ENCODE measurements at places on chromosomes 3 and 15.

DNA sequence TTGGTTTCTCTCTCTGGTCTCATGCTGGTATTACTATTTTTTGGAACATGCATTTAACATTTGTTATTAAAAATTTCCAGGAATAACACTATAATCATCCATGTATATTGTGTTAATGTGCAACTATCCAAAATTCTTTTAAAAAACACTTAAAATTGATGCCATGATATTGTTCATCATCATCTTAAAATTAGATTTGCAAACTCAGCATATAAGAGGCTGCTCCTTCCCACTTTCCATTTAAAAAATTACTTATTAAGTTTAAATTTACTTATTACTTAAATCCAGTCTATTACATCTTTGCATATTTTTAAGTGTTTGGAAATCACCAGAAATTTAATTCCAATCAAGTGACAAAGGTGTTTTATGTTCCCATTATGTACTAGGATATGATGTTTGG, 5.8 kb upstream of the ABHD17C start:
- DNase-seq, result no peak

DNA sequence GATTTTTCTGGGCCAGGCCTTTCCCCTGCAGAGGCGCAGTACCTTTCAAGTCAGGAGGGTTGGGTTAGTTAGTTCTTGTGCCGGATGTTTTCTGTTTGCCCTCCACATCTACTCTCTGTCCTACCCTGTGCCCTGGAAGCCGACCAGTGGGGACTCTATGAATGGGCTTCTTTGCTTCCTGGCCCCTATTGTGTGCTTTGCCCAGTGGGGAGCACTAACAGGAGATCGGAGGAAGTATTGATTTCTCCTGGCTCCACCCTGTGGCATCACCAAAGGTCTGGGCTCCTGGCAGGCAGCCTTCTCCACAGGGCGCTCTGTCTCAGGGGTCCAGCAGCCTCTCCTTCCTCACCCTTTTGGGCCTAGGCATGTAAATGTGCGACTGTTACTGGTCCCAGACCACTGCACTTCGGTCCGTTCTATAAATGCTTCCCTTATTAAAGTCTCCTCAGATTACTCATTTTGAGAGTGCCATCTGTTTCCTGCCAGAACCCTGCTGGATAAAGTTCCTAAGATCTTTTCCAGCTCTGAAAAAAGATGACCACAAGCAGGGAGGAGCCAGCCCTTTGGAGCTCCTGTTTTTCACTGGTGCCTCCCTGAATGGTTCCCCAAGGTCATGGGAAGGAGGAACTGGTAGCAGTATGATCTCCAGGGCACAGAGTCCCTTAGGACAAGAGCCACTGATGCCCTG, 44.5 kb downstream of the CTDSPL start:
- no peak for DNase-seq

DNA sequence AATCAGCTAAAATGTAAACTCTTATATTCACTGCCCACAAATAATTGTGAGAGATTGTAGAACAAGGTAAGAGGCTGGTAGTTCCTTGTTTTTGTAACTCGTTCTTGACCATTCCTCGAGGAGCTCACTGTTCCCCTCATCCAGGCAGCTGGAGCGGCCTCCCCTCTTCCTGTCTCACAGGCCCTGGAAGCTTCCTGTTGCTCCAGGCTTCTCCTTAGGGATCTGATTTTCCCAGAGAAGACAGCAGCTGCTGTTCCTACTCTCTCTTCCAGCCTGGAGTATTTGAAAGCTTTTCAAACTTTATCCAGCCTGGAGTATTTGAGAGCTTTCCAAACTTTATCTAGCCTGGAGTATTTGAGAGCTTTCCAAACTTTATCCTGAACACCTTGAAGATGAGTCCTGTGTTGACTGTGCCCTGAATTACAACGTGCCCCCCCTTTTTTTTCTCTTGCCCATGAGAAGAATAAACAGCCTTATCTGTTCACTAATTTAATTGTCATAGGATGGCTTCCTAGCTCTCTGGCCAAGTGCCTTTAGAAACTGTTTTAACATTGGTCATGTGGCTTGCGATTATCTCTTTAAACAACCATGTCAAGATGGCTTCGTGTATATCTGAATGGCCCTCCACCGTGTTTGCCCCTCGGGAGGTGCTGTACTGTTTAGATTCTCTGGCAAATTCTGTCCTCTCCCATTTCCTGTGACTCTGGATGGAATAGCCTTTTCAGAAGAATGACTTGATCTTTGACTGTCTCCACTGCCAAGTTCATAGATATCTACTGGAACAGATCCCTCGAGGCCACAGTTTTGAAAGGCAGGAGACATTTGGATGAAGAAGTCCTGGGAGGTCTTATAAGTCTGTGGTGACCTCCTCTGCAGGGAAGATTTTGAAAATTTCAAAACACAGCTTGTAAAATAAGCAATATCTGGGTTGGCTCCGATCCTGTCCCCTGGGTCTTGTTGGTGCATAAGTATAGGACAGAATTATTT, 4.8 kb downstream of the ADAMTSL3 start:
- DNase-seq, result peak; percentile 46

- peak; percentile 22 for DNase-seq
These were observed 36.1 kb upstream of the PLSCR5 start for GRCh38 chr3:146640955-146641867.

- peak; percentile 44 for DNase-seq
These were observed 10.9 kb downstream of the EID1 start for GRCh38 chr15:48888836-48889235.

- DNase-seq, result no peak
These were observed 244.1 kb upstream of the SEMA6D start for GRCh38 chr15:47473106-47473725.

- no peak for DNase-seq
These were observed 24.7 kb downstream of the CHST14 start for GRCh38 chr15:40495516-40495915.

GRCh38 chr3:195028877-195029606, 241.9 kb downstream of the XXYLT1 start:
- DNase-seq, result no peak

- no peak for DNase-seq
These were observed 516.6 kb upstream of the KCNMB2 start for GRCh38 chr3:178019645-178020044.

DNA sequence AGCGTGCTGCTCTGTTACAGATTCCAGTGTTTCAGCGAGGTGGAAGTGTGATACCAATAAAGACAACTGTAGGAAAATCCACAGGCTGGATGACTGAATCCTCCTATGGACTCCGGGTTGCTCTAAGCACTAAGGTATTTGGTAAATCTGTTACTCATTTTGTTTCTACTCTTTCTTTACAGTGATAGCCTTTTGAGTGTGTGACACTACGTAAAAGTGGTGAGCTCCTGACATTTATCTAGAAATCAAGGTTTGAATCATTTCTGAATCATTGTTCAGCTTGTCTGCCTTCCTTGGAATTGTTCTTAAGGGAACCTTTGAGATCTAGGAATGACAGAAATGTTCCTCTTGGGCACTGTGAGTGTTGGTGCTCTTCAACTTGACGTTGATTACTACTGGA, 11.2 kb upstream of the CAPN3 start:
- DNase-seq, result no peak

- DNase-seq, result no peak
These were observed 80.2 kb downstream of the LRRK1 start for GRCh38 chr15:100999369-100999768.

- DNase-seq, result no peak
These were observed 110.2 kb downstream of the ATP1B3 start for GRCh38 chr3:141986548-141987107.

DNA sequence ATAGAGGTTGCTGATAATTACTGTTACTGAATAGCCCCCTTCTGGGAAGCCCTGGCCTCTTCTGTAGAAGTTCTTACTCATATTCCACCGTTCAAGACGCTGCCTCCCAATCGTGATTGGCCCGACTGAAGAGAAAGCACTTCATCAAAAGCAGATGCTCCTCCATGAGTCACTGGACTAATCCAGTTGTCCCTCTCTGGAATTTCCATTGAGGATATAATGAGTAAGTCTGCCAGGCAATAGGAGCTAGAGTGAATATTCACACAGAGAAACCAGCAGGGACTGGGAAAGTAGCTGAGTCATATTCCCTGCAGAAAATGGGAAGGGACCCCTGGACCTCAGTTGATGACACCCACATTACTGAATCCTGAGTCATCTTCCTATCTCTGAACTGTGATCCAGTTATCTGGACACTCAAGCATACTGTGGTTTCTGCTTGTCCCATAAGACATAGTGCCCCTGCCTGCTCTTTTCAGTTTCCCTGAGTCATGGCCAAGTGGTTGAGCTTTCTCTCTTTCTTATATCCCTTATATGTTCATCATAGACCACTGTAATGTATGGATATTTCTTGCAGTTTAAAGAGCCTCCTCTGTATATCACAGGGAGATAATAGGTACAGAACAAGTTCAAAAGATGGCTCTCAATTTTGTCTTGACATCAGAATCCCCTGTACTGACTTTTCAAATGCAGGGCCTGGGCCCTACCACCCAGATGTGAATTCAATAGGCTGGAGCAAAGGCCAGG, 151.2 kb upstream of the CDIN1 start:
- DNase-seq, result no peak

DNA sequence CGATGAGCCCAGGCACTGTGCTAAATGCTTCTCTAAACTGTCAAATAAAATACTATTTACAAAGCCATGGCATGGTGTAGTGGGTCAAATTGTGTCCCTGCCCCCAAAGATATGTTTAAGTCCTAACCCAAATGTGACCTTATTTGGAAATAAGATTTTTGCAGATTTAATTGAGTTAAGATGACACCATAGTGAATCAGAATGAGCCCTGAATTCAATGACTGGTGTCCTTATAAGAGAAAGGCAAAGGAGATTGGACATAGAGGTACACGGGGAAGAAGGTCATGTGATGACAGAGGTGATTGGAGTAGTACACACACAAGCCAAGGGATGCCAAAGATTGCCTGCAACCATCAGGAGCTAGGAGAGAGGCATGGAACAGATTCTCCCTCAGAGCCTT, 121.6 kb upstream of the VEPH1 start:
- DNase-seq, result no peak

DNA sequence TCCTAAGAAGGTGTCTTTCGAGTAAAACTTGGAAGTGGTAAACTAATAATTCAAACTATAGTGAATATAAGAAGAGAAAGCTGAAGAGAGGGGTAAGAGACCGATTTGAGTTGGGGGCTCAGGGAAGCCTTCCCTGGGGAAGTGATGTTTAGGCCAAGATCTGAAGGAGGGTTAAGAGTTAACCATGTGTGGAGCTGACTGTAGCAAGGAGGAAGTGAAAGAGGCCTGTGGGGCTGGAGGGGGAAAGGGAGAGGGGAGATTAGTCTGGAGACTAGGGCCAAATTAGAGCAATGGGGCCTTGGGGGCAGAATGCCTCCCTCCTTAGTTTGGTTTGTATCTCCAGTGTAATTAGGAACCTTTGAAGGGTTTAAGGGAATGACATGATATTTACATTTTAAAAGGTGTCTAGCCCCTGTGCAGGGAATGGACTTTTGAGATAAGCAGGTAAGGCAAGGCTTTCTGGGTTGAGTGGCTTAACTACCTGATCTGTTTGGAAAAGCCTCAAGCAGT, 2.2 kb downstream of the ZNF592 start:
- no peak for DNase-seq

- DNase-seq, result peak; percentile 59
These were observed 49.3 kb downstream of the TMOD3 start for GRCh38 chr15:51878446-51879386.

DNA sequence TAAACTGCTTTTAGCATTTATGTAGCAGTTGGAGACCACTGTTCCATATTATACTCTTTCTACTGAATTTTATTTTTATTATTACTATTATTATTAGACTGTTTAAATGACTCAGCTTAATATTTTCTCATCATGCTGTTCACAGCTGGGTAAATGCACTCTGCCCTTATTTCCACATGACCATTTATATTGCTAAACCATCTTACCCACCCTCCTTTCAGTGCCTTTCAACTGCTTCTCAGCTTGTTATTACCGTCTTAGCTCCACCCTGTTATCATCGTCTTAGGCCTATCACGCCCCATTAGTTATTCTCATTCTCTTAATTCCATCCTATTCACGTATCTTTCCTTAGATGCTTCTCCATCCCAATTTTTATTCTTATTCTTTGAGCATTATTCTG, 212.6 kb downstream of the GAP43 start:
- no peak for DNase-seq

DNA sequence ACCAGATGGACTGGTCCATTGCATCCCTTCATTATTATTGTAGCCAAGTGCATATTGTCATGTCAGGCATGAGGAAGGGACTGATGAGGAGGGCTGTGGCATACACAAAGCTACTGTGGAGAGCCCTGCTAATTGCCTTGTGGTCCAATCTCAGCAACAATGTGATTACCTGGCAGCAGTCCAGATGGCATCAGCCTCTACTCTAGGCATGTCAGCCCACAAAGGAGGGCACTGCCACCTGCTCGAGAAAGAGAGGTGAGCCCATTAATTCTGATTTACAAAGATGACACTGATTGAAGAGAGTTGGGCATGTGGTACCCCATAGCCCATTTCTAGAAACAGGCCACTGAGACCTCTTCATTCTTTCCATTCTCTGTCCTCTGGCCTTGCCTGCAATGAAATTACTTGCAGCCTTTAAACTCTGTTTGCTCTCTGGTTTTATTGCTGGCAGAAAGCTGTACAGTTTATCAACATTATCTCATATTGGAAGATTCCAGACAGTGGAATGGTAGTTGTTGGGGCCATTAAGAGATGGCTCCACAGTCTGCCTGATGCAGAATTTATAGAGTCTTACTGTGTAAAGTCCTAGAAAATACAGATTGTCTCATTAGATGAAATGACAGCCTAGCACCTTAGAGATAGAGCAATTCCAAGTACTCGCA, 307.7 kb downstream of the ARPP21 start:
- no peak for DNase-seq

DNA sequence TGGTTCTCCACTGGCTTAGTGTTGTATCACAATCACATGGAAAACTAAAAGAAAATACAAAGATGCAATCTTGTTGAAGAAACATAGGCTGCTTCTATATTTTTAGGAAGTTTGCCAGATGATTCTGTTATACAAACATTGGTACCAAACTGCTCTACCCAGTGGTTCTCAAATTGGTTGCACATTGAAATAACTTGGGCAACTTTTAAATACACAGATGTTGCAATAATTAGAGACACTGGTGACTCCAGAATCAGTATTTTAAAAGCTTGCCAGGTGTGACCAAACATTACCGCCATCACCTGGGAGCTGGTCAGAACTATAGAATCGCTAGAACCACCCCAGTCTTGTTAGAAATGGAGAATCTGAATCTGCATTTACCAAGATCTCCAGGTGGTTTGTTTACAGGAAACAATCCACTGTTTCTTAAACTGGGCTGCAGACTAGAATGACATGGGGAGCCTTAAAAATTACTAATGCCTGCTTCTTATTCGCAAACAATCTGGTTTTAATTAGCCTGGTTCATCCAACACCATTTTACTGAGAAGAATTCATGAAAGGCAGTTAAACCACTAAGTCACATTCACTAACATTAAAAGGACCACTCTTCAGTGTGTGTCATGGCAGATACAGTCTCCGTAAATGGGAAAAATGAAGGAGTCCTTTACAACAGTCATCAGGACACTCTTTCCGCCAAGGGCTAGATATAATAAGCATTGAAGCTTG, 76.5 kb downstream of the ACAP2 start:
- no peak for DNase-seq

- DNase-seq, result no peak
These were observed 406.9 kb downstream of the OXSM start for GRCh38 chr3:26196781-26197180.

GRCh38 chr3:58020783-58021071, 12.5 kb downstream of the FLNB start:
- DNase-seq, result no peak

GRCh38 chr15:27989427-27989826, 109.7 kb downstream of the OCA2 start:
- no peak for DNase-seq

Measured in muscle of arm (tissue), 14 donors.